ENCODE measurements at places on chromosomes 4 and X. TPM values are rescaled to one million over a fixed set of nuclear protein-coding genes. Genes with fewer than 3 reads are reported as not detected.

DNA sequence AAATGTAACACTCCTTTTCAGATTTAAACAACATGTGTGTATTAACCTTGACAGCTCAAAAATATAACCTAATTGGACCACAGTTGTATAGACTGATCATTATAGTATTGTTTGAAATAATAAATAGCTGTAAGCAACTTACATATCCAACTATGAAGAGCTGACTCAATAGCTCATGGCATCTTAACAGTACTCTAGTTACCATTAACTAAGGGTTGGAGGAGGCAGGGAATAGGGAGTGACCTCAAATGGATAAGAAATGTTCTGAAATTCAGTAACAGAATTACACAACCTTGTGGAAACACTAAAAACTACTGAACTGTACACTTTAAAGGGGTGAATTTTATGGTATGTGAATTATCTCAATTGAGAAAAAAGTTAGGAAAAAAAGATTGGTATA, 136.5 kb upstream of the CPEB2 start:
- no peak for DNase-seq

- DNase-seq, result no peak
These were observed 126.8 kb downstream of the KLHL8 start for GRCh38 chr4:87093443-87094123.

GRCh38 chr4:57605376-57605775, 495.2 kb upstream of the IGFBP7 start:
- DNase-seq, result no peak

The MTNR1A gene
- total RNA-seq, result not detected

The ITM2A gene
- 106 TPM for total RNA-seq

The BEND4 gene
- not detected for total RNA-seq
